ENCODE measurements at places on chromosomes 5 and 9.

DNA sequence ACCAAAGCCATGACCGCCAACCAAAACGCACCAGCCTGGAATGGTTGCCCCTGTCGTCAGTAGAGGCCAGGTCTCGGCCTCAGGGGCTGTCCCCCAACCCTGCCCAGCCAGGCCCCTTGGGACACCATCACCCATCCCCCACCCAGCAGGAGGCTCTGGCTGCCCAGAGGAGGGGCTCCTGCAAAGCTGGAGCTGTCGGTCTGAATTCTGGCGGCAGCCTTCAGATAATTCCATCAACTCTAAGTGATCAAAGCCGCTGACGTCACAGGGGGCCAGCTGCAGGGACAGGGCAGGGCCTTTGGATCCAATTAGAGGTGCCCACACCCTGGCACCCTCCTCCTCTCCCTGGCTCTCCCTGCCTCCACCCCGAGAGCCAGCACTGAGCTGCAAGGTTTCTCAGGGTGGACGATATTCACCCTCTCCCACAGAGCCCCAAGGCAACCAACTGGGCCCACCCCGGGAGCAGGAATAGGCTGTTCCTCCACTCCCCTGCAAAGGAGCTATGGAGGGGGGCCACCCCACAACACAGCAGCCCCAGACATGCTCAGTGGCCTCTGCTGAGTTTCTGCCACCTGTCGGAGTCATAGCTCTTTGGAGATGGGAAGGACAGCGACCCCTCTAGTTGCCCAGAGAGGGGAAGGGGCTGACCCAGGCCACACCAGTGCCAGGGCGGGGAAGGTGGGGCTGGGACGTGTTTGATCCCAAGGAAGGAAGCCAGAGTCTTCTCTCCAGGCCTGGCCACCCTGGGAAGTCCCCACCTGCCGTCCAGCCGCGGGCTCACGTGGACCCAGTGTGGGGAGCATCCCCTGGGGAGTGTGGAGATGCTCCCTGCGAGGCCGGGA lies 78.4 kb downstream of the NTNG2 start:
- DNase-seq = no peak

- DNase-seq = no peak
Observed at GRCh38 chr5:151071848-151072629, 8.8 kb downstream of the TNIP1 start.

GRCh38 chr9:98451576-98451975 lies 196.1 kb upstream of the TBC1D2 start:
- no peak for DNase-seq

DNA sequence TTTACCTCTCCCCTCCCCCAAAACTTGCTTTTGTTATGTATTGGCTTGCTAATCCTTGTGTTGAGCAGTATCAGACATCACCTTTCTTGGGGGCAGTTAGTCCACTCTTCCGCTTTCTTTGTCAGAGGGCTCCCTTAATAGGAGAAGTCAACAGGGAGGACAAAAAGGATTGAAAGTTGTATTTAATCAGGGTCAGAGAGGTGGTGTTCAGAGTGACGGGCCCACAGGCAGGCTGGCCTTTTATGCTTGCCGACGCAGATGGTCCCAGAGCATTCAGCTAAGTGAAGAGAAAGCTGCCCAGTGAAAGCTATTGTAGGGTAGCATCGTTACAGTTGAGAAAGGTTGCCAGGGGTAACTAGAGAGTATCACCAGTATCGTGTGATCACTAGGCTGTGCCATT lies 131.1 kb downstream of the ZCCHC7 start:
- no peak for DNase-seq

DNA sequence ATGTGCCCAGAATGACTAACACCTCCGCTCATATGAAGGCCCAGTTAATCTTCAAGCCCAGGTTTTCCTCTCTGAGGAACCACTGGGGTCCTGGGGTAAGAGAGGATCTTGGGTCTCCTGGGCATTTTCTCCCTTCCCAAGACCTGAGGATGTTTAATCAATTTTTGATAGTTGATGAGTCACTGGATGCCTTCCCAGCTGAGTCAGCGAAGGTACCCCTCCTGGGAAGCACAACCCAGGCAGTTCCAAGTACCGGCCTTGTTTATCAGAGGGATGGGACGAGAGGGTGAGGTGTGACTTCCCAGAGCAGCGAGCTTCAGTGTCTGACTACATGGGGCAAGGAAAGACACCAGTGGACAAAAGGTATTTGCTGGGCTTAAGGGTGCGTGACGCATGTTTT lies 119.6 kb upstream of the IL12B start:
- no peak for DNase-seq

DNA sequence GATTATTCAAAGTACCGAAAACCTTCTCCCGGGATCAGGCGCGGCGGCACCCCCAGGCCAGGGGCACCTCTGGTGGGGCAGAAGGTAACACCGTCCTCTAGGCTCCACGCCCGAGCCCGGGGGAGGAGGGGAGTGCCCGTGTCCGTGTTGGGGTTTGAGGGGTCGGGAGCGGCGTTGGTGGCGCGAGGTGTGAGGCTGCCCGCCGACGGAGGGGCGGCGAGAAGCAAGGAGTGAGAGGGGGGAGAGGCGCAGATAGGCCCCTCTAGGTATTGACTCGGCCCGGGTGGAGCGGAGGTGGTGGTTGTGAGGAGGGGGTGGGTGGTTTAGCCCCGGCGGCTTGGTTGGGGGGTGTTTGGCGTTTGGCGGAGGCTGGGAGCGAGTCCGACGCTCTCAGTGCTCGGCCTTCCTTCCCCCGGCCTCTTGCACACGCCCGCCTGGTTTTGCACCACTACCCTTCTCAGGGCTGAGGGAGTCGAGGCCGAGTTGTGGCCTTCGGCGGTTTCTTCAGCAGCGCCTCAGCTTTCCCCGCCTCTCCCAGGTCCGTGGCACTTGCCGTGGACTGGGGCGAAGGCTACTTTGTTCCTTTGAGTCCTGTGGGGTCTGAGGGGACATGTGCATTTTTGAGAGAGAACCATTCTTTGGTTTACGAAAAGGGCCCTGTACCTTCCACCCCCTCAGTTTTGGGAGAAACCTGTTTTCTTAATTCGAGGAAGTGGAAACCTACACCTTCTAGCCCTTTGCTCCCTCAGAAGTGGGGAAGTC lies 450 bp downstream of the GPBP1 start:
- DNase-seq = peak; percentile 47

DNA sequence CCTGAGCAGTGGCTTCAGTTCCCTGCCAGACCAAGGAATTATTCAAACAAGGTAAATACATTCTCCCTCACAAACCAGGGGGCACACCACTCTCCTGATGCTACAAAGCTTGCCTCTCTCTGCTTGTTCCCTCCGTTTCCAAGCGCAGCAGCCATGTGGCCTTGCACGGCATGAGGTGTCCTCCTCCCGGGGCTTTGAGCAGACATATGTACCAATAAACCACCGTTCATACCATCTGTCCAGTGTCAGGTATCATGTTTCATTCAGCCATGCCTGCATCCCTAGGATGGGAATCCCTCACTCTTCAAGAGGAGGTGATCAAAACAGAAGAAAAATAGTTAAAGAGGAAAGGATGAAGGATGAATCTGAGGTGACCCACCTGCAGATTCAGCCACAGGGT lies 282.7 kb downstream of the ENC1 start:
- no peak for DNase-seq

GRCh38 chr9:100350188-100350587 lies 2.6 kb downstream of the TEX10 start:
- peak; percentile 30 for DNase-seq

GRCh38 chr5:88396751-88397281 lies 128.2 kb upstream of the TMEM161B start:
- no peak for DNase-seq

DNA sequence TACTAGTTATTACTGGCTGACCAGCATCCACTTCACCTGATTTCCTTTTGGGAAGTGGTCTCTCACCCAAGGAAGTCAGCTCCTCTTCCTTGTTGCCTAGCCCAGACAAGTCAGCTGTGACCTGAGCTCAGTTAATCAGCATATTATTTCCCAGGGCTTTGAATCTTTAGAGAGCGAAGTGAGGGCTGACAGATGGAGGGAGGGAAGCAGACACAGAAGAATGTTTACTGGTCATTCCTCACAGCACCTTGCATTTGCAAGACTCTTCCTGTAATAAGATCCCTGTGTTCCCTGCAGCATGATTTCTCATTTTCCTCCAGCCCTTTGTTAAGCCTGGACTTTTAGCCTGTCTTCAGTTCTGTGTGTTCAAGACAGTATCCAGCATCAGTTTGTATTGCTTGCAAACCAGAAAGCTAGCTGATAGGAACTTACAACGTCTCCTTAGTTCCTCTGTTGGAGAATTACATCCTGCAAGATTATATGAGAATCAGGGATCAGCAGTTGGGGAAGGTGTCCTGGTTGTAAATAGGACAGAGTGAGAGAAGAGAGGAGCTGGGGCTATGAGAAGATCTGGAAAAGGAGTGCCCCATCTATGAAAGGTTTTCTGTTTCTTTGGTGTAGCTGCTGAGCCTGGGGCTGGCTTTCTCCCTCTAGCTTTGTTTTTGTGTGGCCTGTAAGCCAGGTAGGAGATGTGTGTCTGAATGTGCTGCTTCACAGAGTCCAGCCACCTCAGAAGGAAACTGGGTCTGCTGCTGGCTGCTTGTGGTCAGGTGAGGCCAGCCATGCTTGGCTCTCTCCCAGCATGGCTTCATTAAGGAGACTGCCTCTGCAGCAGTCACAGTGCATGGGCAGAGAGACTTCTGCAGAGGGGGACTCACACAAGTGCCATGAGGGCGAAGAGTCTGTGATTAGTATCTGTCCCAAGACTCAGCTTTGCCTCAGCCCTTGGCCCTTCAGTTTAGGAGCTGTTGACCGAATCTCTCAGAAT lies 50.3 kb downstream of the MAN2A1 start:
- DNase-seq = peak; percentile 14

- DNase-seq = no peak
Observed at GRCh38 chr5:141488591-141489561, at the start of gene PCDHGC5. TSS of gene PCDHGC5 (plus strand) at chr5:141489081. CDS start at chr5:141489241, 160 bp downstream.

DNA sequence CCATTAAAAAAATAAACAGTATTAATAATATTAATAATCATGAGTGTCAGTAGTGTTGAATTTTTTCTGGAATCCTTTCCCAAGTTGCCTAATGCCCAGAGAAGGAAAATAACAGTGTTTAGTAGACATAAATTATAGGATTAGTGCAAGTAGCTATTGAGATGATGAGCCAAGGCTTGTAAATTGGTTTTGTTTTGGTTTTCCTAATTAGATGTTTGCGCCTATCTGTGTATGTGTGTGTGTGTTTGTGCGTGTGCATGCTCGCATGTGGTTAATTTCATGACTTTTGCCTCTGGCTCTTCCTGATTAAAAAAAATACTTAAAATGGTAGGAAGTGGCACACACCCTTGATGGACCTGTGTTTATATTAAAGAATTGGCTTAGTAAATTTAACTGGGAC lies 55.4 kb downstream of the FXN start:
- no peak for DNase-seq

GRCh38 chr5:76325876-76326491 lies 77.1 kb upstream of the IQGAP2 start:
- no peak for DNase-seq

DNA sequence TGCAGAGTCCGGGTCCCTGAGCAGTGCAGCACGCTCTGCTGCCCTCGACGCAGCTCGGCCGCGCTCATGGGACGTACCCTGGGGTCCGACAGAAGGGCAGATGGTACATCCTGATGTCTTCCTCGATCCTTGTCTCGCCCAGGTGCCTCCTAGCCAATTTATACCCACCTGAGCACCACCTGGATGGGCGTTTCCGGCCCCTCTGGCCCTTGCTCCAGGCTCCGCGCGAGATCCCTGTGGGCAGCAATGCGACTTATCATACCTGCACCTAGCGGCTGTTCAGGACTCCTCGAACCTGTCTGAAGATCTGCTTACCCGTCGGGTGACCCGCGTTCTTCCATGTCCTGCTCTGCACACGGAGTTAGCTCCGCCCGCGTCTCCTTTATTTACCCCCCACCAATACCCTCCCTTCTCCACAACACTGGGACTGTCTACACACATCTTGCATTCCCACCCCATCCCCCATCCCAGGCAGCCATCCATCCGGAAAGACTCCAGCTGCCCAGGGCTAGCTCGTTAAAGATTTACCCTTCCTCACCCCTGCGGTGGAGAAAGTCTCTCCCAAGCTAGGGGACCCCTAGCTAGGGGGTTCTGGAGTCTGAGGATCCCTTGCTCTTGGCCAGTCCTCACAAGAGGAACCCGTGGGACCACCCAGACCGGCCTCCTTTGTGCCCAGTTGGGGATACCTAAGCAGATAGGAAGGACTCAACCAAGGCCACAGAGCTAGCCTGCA lies at the start of gene KIF12:
Gene KIF12 (minus strand): TSS at position 357 of the 733 bp plus-strand sequence. CDS start 16 bp downstream, at position 341.
- DNase-seq = no peak

DNA sequence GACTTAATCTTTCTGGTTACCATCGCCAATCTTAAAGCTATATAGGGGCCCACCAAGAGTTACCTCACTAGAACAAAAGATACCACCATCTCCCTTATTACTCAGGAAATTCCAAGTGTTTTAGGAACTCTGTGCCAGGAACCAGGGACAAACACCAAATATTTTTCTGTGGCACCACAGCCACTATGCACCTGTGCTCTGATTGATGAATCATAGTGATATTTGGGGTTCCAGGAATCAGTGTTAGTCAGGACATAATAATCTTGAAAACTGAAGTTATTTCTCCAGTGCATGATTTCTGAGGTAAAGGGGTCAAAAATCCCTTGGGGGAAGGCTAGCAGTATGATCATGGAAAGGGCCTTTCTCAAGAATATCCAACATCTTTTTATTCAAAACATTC lies 10.2 kb upstream of the TMED7 start:
- DNase-seq = no peak

- no peak for DNase-seq
Observed at GRCh38 chr9:121754655-121755436, 103.4 kb downstream of the DAB2IP start.

- DNase-seq = no peak
Observed at GRCh38 chr9:15975101-15975778, 422.4 kb downstream of the CCDC171 start.

- no peak for DNase-seq
Observed at GRCh38 chr5:6307304-6307703, 71.0 kb downstream of the MED10 start.

GRCh38 chr5:8493176-8493575 lies 624.2 kb downstream of the MTRR start:
- no peak for DNase-seq

GRCh38 chr5:1156033-1156753 lies 44.3 kb upstream of the SLC12A7 start:
- no peak for DNase-seq

DNA sequence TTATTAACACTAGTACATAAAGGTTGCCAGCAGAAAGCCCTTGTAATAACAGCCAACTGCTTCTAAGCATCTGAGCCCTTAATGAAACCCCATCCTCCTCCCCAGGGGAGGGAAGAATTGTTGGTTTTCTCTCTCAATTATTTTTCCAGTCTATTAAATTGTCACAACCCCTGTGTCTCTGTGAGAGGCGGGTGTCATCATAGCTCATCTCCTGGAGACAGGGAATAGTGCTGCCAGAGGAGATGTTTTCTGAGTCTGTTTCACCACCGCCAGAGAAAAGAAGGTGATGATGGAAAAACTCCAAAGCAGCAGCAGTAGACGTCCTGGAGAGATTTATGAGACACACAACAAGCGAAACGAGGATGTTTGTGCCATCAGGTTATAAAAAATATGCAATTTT lies 271.1 kb upstream of the NMUR2 start:
- DNase-seq = no peak

GRCh38 chr5:160923411-160923810 lies 71.4 kb upstream of the ATP10B start:
- no peak for DNase-seq

GRCh38 chr9:98851730-98852459 lies 44.4 kb downstream of the GALNT12 start:
- DNase-seq = peak; percentile 70

- DNase-seq = no peak
Observed at GRCh38 chr5:62982348-62982747, 403.7 kb downstream of the LRRC70 start.

GRCh38 chr5:50710838-50711237 lies 44.4 kb downstream of the PARP8 start:
- peak; percentile 5 for DNase-seq
